Ammon's horn (tissue), 1 donor: ENCODE measurements at places on chromosomes 12 and 14.

DNA sequence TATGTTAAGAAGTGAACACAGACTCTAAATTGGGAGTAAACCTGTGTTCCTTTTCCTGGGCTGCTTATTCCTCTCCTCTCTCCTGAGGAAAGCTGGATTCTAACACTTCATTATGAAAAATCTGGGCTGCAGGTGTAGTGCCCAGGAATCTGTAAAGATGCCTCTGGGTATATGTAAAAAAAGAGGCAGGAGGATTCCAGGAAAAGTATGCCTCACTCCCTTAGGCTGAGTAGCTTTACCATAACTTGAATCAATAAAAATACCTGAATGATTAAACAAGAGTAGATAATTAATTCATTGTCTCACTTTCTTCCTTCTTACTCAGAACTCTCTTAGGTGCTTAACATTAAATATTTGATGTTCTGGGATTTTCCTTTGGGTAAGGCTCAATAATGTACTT, 185.1 kb downstream of the GRIP1 start:
- no peak for DNase-seq

DNA sequence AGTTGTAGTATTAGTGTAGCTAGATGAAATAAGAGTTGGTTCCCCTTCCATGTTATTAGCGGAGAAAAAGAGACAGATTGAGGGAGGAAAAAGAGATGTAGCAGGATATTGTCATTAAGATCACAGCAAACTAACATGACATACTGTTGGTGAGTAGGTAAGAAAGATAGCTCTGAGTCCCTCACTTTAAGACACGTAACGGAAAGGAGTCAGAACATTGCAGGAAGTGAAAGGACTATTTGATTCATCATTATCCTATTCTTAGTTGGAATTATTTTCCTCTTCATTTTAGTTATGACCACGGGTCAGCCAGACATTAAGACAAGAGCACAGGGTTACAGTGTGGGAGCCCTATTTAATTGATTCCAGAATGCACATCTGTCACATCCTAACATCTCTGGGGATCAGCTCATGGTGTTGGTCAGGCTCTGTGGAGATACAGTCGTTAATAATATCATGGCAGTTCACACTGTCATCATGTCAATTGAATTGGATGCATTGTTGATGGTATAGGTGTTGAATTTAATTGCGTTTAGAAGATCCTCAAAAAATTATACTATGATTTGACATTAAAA, 55.0 kb downstream of the TMX1 start:
- no peak for DNase-seq

- no peak for DNase-seq
Measured at GRCh38 chr12:123035841-123036240, 55.4 kb downstream of the ARL6IP4 start.

GRCh38 chr12:109671502-109671901, 42.1 kb upstream of the FAM222A start:
- no peak for DNase-seq

- DNase-seq: no peak
Measured at GRCh38 chr14:57656853-57657252, 163.2 kb upstream of the CCDC198 start.

- no peak for DNase-seq
Measured at GRCh38 chr14:82565825-82566224, 1032.2 kb upstream of the SEL1L start.

DNA sequence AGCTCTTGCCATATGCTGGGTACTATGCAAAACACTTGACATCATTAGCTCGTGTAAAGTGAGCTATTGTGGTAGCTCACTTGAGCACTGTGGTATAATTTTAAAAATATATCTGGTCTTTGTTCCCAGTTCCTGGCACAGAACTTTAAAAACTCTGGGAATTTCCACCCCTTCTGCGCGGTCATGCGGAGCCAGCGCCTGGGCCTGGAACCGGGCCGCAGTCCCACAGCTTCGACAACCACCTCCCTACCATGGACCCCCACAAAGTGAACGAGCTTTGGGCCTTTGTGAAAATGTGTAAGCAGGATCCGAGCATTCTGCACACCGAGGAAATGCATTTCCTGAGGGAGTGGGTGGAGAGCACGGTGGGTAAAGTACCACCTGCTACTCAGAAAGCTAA, 123.1 kb downstream of the NUAK1 start:
- DNase-seq: no peak
